ENCODE measurements at places on chromosomes 5 and 9.
A peak's percentile ranks its signal among the peaks of the same experiment; 100 is the strongest.

- no peak for DNase-seq
Observed at GRCh38 chr5:169442913-169443784, 140.4 kb upstream of the SPDL1 start.

DNA sequence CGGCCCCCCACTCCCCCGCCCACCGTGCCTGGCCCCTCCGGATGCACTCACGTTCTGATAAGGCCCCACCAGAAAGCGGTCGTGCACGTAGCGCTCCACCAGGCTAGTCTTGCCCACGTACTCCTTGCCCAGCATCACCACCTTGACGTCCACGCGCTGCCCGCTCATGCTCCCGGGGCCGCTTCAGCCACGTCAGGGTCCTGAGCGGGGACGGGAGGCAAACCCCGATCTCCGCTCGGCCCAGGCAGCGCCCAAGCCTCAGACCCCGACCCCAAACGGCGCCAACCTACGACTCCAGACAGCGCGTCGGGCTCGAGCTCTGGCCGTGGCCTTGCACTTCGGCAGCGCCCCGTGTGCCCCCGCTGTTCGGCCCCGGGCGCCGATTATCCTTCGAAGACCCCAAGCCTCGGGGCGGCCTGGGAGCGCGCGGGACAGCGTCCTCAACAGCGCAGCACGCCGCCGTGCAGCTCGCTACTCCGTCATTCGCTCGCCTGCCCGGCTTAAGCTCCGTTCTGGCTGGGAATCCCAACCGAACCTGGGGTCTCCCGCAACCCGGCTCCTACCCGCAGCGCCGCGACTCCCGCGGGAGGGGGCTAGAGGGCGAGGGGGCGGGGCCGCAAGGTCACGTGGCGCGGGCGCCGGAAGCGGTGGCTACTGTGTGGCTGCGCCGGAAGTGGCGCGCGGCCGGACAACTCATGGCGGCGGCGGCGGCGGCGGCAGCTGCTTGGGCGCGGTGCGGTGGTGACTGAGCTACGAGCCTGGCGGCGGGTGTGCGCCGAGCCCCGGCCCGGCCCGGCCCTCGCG lies at the start of the genes PRELID1 and RAB24:
Gene PRELID1 (plus strand): TSS at position 679 of the 804 bp plus-strand sequence. CDS start 187 bp downstream, outside the sequence.
Gene RAB24 (minus strand): TSS at position 599 of the 804 bp plus-strand sequence. CDS start 431 bp downstream, at position 168.
- peak; percentile 79 for DNase-seq

- DNase-seq = no peak
Observed at GRCh38 chr5:88380332-88380731, 111.7 kb upstream of the TMEM161B start.

- no peak for DNase-seq
Observed at GRCh38 chr5:170365831-170366230, 23.3 kb downstream of the KCNMB1 start.

DNA sequence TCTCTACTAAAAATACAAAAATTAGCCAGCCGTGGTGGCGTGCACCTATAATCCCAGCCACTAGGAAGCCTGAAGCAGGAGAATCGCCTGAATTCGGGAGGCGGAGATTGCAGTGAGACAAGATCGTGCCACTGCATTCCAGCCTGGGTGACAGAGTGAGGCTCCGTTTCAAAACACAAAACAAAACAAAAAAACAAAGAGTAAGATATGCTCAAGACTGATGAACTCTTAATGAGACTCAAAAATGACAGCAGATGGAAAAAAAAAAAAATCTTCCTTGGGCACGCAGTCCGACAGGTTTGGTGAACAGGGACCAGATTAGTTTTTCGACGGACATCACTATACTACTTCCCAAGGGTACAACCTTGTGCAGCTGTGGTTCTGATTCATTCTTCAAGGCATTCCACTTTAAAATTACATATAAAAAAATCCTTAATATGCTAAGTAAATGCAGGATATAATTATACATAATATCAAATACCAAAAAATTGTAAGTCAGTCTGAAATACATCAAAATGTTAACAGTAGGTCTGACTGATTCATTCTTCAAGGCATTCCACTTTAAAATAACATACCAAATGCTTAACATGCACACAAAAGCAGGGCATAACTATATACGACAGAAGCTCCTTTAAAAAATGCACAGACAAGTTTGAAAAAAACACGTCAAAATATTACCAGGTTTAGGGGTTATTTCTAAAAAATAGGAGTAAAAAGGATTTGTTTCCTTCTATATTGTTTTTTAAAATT lies 12.3 kb downstream of the PSIP1 start:
- no peak for DNase-seq
